Amygdala (tissue), 56 donors: ENCODE measurements at places on chromosomes 3 and 15.

DNA sequence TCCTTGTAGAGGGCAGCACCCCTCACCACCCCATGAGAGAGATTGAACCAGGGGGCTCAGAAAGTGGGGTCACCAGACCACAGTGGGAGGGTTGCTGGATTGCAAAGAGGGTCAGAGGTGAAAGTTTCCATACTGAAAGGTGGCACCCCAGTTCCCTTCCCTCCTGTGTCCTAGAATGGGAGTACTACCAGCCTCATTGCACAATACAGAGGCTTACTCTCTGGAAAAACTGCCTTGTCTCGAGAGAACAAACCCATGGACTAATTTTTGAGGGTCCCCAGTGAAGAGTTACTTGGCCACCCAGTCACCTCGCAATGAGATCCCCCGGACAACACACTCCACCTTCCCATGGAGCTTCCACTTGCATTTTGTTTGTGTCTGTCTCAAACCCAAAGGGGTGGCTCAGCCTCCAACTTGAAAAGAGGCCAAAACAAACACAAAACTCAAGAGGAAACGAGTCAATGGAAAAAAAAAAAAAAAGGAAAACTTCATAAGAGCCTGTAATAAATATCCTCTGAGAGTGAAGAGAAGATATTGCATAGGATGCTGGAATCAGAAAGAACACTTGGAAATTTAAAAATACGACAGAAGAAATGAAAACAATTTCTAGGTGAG lies 18.6 kb downstream of the MESP2 start:
- DNase-seq, result no peak

GRCh38 chr3:126659915-126660886 lies 5.3 kb upstream of the TXNRD3 start:
- DNase-seq, result no peak

GRCh38 chr3:66463054-66463631 lies 37.7 kb downstream of the LRIG1 start:
- DNase-seq, result no peak

DNA sequence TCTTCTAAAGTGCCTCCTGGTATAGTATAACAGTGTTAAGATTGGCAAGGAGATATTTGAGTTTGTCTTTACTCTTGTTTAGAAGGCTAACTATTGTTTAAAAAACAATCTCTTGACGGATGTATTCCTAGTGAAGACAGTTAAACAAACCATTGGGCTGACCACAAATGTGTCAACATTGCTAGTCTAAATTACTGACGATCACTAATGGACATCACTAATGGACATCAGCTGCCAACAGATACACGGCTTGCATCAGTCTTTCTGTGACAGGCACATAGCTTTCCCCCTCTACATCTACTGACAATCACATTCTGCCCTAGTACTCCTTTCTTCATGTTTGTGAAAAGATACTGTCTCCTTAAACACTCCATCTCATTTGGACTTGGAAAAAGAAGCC lies 57.1 kb upstream of the ETV5 start:
- no peak for DNase-seq

DNA sequence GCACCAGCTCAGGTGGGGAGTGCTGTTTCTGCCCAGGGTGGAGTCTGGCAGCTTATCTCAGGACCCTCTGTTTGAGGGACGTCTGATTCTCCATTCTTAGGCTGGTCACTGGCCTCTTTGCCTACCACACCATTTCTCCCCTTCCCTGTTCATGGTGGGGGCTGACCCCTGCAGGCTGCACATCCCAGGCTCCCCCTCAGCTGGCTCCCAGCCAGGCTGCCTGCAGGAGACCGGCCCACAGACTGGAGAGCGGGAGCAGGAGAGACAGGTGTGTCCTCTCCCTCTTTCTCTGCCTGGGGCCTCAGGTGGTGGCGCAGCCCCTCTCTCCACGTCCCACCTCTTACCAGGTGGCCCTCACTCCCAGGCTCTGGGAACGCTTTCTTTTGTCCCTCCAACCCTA lies 60.8 kb downstream of the RAB11A start:
- DNase-seq, result no peak

DNA sequence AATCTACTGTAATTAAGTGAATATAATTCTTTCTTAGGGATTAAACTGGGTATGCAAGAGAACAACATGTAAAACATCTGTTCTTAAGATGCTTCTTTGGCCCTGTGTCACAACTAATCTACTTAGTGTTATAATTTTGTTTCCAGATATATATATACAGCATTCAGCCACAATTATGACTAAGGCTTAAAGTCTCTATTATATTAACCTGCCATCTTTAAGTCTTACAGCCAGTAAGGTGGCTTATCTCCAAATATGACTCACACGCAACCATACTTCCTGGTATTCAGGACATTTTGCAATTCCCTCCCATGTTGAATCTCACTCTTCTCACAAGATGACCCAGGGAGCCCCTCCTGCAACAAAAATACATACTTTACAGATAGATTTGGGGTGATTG lies 6.6 kb upstream of the KBTBD8 start:
- DNase-seq, result no peak

DNA sequence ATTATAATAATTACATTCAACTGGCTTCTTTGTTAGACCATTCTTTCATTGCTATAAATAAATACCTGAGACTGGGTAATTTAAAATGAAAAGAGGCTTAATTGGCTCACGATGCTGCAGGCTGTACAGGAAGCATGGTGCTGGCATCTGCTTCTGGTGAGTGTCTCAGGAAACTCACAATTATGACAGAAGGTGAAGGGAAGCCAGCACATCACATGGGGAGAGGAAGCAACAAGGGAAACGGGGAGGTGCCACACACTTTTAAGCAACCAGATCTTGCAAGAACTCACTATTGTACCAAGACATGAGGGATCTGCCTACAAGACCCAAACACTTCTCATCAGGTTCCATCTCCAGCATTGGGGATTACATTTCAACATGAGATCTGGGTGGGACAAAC lies 413.1 kb upstream of the ARRDC4 start:
- no peak for DNase-seq

GRCh38 chr3:26574766-26575165 lies 47.8 kb upstream of the LRRC3B start:
- DNase-seq, result no peak

- DNase-seq, result no peak
Measured at GRCh38 chr3:153633407-153633806, 471.4 kb downstream of the RAP2B start.

DNA sequence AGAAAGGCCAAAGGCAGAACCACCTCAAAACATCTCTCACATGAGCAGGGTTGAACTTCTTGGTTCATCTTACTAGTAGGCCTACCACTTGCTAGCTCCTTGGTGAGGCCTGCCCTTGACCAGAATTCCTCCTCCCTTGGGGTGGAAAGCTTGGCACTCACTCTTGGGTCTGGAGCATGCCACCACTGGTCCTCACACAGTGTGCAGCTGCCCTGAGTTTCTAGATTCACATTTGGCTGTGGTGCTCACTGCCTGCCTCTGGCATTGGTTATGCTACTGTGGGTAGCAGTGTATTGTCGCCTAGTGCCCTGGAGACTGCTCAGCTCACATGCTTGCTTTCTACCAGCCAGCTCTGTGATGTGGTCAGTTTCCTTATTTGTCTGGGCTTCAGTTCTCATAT lies 23.7 kb downstream of the OXNAD1 start:
- no peak for DNase-seq

- DNase-seq, result no peak
Measured at GRCh38 chr15:28978011-28978378, 92.2 kb downstream of the APBA2 start.

GRCh38 chr15:40323953-40324937 lies 753 bp downstream of the INAFM2 start:
- no peak for DNase-seq

DNA sequence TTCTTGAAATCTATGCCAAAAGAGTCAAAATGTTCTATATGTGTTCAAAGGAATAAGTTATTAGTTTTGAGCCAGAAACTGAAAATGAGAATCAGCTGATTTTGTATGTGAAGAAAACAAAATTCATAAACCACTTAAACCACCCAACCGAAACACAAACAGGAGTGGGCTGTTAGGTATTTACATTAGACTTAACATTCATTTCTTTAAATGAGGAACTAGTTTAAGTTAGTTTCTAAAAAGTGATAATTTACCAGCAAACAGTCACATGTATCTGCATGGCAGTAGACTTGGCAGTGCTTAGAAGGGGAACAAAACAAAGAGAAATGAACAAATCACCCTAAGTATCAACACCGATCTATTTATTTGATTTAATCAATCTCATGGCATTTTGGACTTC lies 128.0 kb downstream of the GMNC start:
- no peak for DNase-seq

- DNase-seq, result no peak
Measured at GRCh38 chr3:149832086-149832485, 19.1 kb downstream of the RNF13 start.

- no peak for DNase-seq
Measured at GRCh38 chr15:99565049-99565298, 810 bp upstream of the MEF2A start.

DNA sequence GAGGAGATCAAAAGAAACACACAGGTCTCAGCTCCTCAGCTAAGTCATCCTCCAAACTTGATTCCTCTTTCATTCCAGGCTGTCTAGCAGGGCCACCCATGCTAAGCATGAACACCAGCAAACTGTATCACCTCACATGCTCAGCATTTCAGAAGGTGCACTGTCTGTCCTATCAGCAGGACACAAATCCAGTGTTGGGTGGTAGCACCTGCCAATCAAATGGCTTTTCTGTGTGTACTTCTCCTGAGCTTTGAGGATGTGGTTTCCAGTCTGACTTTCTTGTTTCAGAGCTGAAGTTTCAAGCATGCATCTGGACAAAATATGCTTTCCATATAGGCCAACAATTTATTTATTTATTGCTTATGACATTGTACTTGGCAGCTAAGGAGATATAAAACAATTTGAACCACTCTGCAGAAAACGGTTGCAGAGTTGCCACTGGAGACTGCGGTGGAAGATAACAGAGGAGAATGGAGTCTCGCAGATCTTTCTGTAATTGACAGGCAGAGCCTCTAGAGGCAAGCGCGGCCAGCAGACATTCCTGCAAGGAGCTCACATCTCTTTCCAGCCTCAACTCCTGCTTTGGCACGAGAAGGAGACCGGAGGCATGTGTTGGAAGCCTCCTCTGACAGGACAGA lies 167.1 kb upstream of the WNT5A start:
- no peak for DNase-seq

DNA sequence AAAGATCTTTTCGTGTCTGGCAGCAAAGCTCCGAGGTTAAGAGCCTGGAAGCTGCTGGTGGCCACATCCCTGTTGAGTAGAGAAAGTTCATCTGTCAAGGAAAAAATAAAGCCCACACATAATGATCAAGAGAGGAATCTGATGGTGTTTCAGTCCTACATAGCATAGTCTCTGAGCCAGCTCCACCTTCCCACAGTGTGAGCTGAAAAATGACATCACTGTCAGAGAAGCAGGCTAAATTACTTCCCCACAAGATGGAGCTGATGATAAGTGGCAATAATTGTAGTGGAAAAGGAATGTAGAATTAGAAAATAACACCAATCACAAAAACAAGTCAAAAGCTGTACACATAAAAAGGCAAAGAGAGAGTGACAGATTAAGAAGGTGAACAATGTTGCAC lies 84.5 kb downstream of the AQP9 start:
- no peak for DNase-seq

DNA sequence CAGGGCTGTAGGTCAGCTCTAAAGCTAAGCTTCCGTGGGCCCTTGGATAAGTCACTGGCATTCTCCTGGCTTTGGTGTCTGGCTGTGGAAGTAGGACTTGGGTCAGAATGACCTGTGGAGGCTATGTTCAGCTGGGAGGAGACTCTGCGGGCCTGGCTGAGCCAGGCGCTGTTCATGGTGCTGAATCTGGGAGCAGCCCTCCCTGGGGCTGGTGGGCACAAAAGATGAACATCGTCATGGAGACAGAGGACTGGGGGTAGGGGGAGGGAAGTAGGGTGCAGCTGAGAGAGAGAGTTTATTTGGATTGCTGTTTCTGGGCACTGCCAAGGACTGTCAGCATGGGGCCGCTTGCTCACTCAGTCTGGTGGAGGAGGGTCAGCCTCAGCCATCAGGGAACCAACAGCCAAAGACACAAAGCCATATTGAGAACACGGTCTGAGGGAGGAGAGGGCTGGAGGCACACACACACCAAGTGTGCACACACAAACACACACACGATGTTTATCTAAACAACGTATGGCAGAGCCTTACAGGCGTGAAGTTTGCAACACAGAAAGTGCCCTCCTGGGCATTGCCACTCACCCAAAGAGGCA lies 120.7 kb upstream of the LINGO1 start:
- no peak for DNase-seq

GRCh38 chr3:45595364-45596195 lies 1.0 kb downstream of the LIMD1 start:
- no peak for DNase-seq

DNA sequence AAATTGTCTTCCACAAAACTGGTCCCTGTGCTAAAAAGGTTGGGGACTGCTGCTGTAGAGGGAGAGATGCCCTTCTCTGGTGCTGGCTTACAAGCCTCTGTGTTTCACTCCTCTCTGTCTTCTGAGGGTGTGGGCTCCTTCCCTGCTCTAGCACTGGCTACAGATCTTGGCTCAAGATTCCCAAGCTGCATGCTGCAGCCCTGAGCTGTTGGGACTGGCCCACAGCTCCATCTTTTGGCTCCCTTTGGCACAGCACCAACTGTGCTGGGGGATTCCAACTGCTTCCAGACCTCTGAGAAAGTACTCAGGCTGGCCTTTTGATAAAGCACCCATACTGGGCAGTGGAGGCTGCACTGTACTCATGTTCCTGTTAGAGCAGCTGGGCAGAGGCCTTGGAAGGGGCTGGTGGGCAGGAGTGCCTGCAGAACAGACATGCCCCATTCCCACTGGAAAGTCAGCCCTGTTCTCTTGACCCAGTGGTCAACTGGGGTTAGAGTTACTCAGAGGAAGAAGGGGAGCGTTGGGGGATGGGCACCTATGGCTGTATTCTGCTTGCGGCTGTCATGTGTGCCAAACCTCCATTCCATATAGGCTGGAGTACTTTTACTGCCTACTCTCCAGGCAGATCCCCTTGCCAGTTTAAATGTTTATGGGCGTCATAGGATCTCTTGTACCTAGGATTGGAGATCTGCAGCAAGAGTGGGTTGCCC lies 55.7 kb downstream of the GALK2 start:
- DNase-seq, result no peak

- DNase-seq, result no peak
Measured at GRCh38 chr15:60568301-60568742, 89.4 kb upstream of the ICE2 start.

DNA sequence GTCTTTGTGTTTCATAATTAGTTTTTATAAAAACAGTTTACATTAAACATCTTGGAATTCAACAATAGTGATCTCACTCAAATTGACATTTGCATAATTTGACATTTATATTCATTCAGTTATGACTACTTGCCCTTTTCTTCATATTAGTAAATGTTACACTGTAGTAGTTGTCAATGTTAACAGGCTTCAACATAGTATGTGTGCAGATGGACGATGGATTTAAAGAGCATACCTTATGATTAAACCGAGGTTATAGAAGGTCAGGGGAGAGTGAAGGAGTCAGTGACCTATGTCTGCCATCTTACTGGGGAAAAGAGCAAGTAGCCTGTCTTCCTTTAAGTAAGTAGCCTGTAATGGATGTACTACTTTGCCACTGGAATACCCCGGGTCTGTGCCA lies 8.5 kb upstream of the CCNB2 start:
- DNase-seq, result no peak

- no peak for DNase-seq
Measured at GRCh38 chr3:23253214-23253613, 50.1 kb downstream of the UBE2E2 start.
